ENCODE measurements at places on chromosomes 5 and 9.

DNA sequence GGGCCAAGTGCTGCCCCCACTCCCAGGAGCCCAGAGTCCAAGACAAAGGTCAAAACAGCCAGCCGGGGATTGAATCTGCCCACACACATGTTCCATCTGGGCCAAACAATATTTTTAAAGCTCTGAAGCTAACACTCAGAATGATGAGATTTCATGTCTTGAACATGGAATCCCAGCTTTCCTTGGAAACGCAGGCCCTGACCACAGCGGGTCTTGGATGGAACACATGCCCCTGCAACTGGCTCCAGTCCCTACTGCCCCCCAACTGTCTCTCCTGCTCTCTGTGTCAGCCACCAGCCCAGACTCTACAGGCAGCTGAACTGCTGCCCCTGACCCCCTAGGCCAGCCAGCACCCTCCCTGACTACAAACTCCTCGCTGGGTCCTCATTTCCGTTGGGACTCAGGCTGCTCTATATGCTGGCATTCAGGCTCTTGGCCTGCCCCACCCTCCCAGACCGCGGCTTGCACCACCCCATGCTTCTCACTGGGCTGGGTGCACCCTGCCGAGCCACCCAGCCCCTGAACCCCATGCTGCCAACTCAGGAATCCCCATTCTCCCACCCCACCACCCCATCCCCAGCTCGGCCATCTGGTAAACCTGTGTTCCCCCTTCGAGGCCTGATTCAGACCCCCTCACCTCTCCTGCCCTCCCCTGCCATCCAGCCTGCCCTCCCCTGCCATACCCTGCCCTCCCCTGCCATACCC, 71.7 kb downstream of the ADAMTS2 start:
- DNase-seq: no peak

DNA sequence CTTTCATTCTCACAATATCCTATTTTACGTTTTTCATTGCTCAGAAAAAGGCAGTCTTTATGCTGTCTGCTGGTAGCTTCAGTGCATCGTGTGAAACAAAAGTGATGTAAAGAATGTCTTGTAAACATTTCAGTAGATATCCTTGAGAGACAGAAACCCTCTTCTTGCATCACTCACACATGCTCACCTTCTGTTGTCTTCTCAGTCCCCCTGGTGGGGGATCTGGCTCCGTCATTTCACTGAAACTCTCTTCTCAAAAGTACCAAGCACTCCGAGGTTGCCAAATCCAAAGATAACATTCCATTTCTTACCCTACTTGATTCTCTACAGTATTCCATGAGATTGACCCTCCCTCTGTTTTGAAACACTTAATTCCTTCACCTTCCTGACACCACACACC, 46.1 kb upstream of the PCA3 start:
- DNase-seq: no peak

GRCh38 chr9:76561900-76562299, 102.9 kb downstream of the GCNT1 start:
- peak; percentile 48 for DNase-seq

- DNase-seq: no peak
Measured at GRCh38 chr5:142360607-142361120, 35.8 kb upstream of the SPRY4 start.

DNA sequence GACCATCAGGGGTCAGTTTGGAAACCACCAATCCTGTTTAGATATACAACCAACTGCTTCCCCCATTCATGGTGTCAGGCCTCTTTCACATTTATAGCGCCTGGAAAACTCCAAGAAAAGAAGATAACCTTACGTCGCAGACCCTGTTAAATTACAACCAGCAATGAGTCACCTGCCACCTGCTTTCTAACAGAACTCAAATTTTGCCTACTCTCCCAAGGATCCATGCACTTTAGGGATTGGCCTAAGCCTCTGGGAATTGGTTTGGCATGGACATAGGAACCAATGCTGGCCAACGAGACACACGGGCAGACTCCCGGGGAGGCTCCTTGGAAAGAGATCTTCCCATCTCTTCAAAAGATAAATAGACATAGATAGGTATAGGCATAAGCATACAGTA, 87.0 kb downstream of the FEM1C start:
- DNase-seq: no peak
